ENCODE measurements at places on chromosomes 2 and 18.

DNA sequence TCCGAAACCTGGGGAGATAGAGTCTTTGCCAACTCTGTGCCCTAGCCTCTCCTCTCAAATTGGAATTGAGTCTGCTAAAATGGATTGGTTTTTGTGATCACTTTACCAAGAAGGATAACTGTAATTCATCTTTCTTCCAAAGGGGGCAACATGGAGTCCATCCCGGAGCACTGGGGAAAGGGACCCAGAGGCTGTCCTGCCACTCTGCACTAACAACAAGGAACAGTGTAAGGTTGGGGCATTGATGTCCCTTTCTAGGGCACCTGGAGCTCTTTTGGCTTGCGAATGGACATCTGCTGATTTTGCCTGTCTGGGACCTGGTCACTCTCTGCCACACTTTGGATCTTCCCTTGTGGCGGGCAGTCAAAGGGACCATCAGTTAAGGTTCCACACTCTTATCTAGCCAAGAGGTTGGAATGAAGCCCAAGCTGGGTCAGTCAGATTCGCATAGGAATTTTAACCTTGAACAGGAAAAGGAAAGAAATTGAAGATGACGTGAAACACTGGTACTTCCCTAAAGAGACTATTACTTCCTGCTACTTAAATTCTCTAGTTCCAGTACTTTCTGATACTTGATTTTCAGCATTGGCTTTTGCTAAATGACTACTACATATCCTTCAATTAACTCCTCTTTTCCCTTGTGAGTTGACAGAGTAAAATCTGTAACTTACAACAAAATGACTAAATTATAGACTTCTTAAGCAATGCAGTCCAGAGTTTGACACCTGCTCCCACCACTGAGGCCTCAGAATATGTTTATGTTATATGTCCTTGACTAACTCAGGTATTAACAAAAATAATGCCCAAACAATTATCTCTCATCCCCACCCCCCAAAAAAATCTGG, 64.7 kb upstream of the KLF7 start:
- no peak for DNase-seq

- DNase-seq = no peak
These were observed 680.8 kb downstream of the NYAP2 start for GRCh38 chr2:226080334-226080733.

GRCh38 chr2:88442473-88442872, 10.0 kb downstream of the FOXI3 start:
- DNase-seq = no peak

DNA sequence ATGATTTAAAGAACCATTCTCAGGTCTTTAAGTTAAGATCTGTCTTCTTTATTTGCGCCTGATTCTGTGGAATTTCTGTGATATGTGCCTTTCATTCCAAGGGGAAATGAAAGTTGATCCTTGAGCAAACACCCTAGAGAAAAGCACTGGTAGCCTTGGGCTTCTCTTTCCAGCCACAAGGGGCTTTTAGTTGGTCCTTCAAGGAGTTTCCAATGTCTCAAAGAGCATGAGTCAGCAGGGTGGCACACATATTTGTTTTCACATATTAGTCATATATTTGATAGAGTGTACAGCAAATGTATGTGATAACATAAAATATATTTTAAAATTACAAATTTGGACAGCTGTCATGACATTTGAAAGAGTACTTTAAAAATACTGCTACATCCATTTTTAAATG, 339.5 kb downstream of the TXNL1 start:
- peak; percentile 15 for DNase-seq

DNA sequence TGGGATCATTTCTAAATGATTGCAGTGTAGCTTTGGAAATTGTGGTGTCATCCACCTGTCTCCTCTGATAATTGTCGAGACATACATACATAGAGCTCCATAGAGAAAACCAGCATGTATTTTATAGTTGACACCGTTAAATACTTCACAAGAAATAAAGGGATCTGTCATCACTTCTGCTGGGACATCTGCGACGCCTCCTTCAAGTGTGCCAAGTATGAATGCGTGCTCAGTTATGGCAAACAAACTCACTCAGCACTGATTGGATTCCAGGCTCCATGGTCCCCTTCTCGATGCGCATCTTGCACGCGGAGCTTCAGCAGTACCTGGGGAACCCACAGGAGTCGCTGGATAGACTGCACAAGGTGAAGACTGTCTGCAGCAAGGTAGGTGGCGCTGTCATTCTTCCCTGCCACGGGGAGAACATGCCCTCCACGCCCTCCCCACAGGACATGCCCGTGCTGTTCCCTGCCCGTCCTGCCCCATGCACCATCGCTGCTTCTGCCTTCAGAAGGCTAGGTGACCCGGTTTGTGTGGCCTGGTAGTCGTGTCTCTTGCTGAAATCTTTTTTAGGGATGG, 64.1 kb downstream of the TRAPPC12 start:
- no peak for DNase-seq
